GM18507 (cell line): ENCODE measurements at places on chromosomes 13 and 19.

DNA sequence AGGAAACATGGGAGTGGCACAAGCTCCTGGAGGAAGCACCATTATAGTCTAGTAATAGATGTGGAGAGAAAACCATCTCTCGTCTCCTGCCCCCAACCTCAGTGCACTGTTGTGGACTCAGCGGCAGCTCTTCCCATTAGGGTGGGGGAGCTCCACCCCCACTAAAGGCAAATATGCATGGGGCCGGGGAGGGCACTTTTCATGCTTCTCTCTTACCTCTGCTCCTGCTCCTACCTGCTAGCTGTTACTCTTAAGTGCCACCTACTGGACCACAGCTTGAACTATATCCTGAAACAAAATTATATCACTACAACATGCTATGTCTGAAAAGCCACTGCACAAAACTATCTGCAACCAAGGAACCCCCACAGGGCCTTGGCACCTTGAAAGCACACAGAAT is 112.6 kb upstream of the DACH1 start:
- no peak for DNase-seq

DNA sequence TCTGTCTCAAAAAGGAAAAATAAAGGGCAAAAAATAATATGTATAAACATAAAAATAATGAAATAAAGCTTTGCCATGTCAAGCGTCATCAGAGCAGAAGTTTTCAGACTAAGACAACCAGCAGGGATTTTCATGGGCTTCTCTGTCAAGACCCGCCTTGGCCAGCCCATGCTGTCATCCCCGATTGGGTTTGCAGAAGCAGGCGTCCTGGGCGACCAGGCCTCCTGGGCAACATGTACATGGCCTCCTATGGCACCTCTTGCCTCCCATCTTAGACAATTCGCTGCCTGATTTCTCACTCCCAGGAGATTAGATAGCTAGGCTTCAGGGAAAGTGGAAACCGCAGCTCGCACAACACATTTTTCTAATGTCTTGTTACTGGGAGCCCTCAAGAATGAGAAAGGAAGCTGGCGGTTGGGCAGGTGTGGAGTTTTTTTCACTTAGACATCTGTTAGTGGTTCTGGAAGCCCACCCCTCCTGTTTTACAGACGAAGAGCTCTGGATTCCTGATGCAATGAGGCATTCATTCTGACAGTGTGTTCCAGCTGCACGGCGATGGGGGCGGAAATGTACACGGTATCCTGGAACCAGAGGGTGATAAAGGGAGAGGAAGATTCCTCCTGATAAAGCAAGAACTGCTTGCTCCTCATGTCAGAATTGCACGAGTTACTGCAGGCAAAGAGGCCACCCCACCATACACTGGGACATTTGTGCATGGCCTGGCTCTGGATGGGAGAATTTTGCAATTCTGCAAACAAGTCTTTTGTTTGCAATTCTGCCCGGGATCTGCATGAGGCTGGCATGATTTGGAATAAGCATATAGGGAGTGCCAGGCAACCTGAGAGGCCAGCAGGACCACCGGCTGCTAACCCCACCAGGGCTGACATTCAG is 47.4 kb upstream of the KATNAL1 start:
- DNase-seq, result no peak

DNA sequence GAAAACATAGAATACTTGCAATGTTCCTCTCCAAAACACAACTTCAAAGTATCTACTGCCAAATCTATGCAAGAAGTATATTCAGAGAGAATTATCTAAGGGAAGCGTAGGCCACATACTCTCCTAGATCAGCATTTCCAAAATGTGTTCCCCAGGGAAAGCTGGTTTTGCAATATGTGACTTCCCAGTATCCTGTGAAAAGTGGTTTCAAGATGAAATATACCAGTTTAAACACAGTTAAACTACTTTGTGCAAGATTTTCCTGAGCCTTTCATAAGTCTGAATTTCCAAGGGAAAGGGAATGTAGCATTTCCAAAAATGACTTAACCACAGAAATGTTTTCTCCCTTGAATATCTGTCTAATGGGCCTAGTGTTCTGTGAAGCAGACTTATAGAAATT is 7.6 kb downstream of the STARD13 start:
- DNase-seq, result no peak

DNA sequence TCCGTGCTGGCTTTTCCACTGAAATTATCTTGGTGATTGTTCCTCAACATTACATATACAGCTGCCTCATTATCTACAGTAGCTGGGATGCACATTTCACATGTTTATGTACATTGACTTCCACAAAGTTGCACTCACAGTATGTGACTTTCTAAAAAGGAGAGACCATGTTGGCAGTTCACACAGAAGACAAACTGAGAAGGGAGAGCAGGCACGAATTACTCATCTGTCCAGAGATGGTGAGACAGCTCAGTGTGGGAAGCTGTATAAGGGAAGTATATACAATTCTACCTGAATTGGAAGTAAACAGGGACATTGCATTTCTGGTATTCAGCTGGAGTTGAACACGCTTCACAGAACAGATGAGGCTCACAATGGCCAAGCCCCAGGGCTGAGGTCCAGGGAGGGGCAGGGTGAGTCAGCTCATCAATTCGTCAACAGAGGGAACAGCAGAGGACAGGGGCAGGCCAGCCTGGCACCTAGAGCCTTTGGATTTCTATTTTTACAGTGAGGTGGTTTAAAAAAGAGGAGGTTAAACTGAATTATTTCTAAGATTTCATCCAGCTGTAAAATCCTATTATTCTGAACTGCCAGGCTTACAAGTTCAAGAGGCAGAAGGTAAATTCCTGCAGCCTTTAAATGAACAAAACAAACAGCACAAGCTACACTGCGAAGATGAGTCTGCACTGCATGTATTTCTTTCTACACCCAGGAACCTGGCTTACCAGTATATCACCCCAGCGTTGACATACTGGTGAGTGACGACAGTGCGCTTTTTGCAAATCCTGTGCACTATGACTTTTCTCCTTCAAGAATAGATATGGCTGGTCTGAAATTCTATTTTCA is 9.8 kb downstream of the PARP4 start:
- no peak for DNase-seq

DNA sequence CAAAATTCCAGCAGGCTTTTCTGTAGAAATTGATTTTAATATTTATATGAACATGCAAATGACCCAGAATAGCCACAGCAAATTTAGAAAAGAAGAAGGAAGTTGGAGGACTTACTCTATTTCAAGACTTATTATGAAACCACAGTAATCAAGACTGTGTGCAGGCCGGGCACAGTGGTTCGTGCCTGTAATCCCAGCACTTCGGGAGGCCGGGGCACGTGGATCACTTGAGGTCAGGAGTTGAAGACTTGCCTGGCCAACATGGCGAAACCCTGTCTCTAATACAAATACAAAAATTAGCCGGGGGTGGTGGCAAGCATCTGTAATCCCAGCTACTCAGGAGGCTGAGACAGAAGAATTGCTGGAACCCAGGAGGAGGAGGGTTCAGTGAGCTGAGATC is 6.0 kb upstream of the FFAR2 start:
- DNase-seq, result no peak

DNA sequence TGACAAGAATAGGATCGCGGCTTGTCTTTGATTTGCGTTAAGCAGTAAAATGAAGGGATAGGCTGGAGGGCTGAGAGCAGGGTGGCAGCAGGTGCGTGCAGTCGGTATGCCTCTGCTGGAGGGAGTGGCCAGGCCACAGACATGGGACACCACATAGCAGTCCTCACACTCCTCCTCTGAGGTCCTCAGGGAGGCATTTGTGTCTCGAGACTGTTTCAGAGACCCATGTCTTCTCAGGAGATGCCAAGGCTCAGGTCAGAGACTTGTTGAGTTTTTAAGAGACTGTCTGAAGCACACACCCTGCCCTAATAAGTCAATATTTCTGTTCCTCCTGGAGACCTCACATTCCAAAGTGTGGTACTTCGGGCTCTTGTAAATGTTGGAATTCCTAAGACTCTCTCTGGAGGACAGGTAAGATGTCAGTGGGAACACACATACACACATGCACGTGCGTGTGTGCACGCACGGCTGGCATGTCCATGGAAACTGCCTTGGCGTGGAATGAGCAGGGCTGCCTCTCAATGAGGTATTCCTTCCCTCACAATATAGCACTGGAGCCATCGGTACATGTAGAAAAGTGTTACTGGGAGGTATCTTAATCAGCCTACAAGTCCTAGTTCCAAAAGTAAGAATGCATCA is 46.4 kb downstream of the COL4A2 start:
- no peak for DNase-seq

- DNase-seq, result no peak
These were observed 1.2 kb downstream of the KCNRG start for GRCh38 chr13:50016444-50016843.

DNA sequence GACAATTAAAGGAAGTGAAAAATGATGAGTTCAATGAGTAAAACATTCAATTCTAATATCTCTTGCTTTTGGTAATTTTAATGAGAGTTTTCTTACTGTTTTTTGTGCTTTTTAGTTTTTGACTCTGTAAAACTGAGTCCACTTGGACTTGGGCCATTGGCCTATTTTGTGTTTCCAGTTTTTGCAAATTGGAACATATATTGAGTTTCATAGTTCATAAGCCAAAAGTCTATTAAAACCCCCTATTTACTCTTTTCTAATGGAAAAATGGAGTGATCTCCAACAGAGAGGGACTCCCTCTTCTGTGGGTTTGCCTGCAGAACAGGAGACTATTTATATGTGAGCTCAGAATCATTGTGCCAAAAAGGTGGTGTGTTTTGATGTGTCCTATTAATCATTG is 219.7 kb upstream of the SPRY2 start:
- no peak for DNase-seq

- DNase-seq, result no peak
These were observed at the start of gene EFNA2 for GRCh38 chr19:1285737-1286360. EFNA2 (plus strand) TSS chr19:1285873; CDS start chr19:1286169, 296 bp downstream.

DNA sequence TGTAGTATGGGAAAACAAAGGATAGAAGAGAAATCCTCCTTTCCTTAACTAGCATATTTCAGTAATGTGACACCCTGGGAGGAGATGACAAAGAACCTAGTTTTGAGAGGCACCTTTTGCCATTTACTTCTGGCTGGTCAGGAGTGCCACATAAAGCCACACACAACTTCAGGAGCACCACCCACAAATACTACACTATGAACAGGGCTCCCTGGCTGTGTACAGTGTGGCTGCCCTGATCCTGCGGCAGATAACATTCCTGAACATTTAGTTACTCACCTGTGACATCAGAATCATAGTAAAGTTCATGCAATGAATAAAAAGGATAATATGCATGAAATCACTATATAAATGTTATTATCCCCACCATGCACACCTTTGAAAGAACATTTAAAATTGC is 17.4 kb upstream of the IRS2 start:
- DNase-seq, result no peak

DNA sequence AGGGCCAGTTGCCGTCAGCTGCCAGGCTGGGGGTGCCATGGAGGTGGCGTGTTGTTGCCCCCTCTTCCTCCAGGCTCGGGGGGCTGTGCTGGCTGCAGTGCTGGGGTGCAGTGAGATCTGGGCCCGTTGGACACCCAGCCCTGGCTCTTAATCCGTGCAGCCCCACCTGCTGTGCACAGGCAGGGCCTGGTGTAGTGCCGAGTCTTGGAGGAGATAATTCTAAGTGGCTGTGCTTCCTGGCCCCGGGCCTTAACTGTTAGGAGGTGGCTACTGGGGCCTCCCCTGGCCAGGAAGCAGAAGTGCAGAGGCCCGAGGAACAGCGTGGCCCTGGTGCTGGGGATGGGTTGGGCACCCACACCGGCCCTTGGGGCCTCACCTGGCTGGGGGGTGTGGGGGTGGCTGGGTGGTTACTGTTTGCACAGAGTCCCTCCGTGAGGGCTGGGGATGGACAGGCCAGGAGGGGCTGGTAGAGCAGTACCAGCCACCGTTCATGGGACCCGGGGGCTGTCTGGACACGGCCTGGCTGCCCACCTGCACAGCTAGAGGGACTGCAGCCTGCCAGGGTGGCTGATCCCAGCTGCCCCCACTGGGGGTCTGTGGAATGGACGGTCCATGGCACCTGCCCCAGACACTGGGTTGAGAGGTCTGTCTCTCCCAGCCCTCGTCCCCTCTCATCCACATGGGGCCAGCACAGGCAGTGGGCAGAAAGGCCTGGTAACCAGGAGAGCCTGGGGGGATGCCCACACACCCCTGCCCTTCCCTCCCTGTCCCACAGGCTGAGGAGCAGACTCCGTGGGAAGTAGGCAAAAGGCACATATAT is 3.3 kb downstream of the GPX4 start:
- no peak for DNase-seq

- DNase-seq, result no peak
These were observed 752 bp downstream of the RPL18A start for GRCh38 chr19:17860331-17860992.
